ENCODE measurements at places on chromosomes 2 and 18. TPM values are rescaled to one million over a fixed set of nuclear protein-coding genes. Genes with fewer than 3 reads are reported as not detected.

UGT1A8 gene
- polyA plus RNA-seq: not detected

RNU2-63P gene
- polyA plus RNA-seq: not detected

LRATD1 gene
- 1.2 TPM for polyA plus RNA-seq

LIMS3 gene
- polyA plus RNA-seq: not detected

SLC40A1 gene
- polyA plus RNA-seq: 0.24 TPM

RTP5 gene
- polyA plus RNA-seq: not detected

ZNF892 gene
- polyA plus RNA-seq: 1.2 TPM

ITGAV gene
- 234 TPM for polyA plus RNA-seq

B3GNT7 gene
- polyA plus RNA-seq: not detected

SLC25A52 gene
- polyA plus RNA-seq: not detected

KCNE4 gene
- polyA plus RNA-seq: not detected

CCDC74B gene
- 0.92 TPM for polyA plus RNA-seq

PKDCC gene
- not detected for polyA plus RNA-seq
